ENCODE measurements at places on chromosomes 4 and X.

GRCh38 chrX:120244395-120244734, 6.2 kb upstream of the ZBTB33 start:
- DNase-seq: no peak

GRCh38 chr4:125368146-125368545, 53.4 kb downstream of the FAT4 start:
- DNase-seq: no peak

GRCh38 chr4:42464550-42465094, 67.3 kb downstream of the SHISA3 start:
- no peak for DNase-seq

DNA sequence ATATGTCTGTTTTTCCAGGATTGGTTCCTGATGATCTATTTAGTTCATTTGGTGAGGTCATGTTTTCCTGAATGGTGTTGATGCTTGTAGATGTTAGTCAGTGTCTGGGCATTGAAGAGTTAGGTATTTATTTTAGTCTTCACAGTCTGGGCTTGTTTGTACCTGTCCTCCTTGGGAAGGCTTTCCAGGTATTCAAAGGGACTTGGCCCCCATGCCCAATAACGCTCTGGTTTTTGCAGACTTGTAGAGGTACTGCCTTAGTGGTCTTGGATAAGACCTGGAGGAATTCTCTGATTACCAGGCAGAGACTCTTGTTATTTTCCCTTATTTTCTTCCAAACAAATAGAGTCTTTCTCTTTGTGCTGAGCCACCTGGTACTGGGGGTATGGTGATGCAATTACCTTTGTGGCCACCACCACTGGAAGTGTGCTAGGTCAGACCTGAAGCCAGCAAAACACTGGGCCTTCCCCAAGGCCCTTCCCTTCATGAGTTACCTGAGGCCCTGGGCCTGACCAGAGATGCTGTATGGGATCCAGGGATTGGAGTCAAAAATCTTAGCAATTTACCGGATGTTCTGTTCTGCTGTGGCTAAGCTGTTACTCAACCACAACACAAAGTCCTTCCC, 63.3 kb upstream of the RXFP1 start:
- DNase-seq: no peak

DNA sequence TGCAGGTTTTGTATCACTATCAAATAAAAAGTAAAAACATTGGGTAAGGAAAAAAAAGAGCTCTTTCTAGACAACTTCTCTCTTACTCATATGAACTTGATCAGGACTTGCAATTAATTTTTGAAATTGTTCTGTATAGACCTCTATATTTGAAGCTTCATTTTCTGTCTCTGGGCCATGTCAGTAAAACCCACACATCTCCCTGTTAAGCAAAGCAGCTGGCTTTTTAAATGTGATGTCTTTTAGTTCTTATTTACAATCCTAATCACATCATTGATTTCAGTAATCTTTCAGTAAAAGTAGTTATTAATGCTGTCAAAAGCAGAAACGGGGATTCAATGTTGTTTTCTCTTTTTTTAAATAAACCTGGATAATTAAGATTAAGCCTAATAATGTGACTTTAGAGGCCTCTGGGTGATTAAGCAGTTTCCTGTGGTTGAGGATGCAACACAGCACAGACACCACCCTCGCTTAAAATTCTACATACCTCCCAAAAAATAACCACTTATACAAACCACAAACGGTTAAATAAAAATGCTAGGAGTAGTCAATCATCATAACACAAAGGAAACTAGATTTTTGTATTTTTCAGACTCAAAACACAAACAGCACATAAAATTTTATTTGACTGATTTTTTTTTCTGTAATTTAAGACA, 5.2 kb upstream of the PCDH10 start:
- no peak for DNase-seq

GRCh38 chrX:118156254-118156952, 39.8 kb upstream of the KLHL13 start:
- no peak for DNase-seq

DNA sequence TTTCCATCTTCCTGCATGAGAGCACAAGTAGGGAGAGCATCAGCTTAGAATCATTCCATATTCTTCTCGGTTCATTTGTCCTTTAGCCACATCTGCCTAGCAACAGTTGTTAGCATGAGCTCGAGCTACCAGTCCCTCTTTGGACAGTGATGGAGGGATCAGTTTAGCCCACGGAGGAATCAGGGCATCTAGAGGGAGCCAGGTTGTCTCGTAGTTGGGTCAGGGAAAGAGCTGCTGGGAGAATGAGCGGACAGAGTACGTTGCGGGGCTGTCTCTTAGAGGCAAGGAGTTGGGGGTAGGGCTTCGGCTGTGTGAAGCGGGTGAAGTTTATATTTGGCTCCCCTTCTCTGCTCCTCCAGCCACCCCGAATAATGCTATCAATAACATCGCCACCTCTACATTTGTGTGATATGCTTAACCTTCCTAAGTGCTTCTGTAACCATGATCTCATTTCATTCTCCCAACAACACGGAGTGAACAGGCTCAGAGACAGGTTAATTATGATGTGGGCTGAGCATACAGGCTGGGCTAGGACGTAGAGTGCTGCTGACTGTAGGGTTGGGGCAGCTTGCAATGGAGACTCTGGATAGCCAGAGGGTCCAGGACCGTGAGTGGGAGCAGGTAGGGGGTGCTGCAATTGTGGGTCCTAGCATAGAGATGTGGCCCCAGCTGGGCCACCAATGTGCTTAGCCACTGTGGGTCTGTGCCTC, 72.6 kb downstream of the FRMPD3 start:
- no peak for DNase-seq

DNA sequence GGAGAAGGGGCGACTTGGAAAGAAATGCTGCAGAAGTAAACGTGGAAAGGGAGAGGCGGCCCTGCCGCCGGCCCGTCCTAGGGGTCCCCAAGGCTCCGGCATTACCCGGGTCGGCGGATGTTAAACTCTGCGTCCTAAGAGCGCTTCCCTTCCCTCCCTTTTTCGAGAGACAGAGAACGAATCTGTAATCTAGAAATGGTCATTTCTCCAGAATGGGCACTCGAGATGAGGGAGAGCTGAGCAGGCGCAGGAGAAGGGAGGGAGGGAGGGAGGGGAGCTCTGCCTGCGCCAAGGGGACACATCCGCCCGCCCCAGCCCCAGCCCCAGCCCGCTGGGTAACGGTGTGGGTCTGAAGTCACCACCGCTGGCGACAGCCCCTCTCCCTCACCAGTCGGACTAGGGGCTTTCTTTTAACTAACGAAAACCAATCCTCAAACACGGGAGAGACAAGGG, 1.7 kb downstream of the HCFC1 start:
- peak; percentile 16 for DNase-seq

DNA sequence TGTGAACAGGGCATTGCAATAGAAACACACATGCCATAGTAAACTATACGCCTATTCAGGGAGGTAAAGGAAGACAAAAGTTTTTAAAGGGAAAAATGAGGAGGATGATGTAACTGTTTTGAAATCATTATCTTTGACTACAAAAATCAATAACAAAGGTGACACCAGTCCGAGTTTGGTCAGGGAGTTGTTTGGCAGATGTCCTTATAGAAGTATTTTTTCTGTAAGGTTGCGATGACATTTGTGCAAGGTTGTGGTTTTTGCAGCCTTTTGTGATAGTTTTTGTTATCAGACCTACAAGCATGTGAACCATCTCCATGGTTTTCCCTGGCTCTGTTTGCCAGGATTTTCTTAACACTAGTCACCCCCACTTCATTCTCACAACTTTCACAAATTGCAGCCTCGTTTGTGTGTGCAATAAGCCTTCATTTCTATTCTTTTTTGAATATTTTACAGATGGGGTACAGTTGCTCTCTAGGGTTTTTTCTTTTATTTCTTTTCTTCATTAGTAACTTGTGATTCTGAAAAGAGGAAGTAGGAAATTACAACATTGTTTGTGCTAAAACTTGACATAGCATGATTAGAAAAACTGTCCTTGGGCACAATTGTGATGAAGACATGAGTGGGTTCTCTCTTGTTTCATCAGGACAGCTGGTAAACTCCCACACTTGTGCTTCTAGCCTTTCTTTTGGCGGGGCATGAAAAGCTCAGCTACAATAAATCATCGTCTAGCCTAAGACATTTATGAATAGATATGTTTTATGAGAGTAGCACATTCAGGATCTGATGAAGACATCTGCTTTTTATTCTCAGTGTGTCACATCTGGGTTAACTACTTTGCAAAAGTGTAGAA, 60.2 kb upstream of the PNPLA4 start:
- DNase-seq: no peak

DNA sequence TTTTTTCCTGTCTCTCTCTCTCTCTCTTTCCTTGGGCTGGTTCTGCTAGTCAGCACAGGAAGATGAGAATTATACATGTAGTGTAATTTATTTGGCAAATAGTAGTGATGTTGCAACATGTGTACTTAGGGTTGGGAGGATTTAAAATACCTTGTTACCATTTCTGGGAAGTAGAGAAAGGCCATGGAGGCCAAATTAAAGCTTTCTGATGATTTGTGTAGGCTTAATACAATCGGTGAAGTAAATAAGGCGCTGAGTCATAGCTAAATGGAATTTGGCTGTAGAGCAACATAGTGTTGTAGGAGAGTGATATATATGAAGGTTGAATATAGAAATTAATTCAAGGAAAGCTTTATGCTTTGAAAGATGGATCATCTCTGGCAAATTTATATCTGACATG, 295.3 kb downstream of the GRID2 start:
- DNase-seq: no peak

- peak; percentile 71 for DNase-seq
Observed at GRCh38 chr4:2907706-2908293, 55.4 kb downstream of the NOP14 start.

- no peak for DNase-seq
Observed at GRCh38 chr4:59920416-59920815, 1279.7 kb upstream of the ADGRL3 start.

GRCh38 chr4:75514949-75515612, 808 bp downstream of the THAP6 start:
- no peak for DNase-seq

- DNase-seq: no peak
Observed at GRCh38 chr4:25981749-25982148, 67.7 kb downstream of the SMIM20 start.

DNA sequence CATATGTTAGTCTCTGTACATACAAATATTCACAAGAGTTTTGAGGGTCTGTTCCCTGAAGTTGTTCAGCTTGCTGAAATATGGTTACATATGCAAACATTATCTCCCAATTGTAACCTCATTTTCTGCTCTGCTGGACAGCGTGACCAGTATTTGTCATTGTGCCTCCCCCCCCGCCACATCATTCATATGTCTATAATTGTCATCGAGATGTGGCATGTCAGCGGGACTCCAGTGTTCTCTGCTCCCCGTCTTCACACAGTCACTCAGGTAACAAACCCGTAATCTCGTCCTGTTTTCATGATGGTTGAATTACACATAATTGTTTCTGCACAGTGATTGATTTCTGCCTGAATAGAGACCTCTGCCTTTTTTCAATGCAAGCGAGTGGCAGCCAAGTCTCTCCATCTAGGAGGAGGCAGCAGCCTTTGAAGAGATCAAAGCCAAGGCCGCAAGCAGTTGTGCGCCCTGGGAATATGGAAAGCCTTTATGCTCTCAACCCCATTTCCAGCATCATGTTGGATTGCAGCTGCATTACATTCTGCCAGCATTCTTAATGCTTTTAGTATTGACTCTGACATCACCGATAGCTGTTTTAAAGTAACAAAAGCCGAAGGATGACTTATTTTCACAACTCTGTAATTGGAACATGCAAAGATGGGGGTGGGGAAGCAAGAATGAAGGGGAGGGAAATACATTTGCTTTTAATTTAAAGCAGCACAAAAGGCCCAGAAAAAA, 27.4 kb downstream of the LEF1 start:
- DNase-seq: no peak

- DNase-seq: no peak
Observed at GRCh38 chrX:54223581-54223980, 40.5 kb upstream of the FAM120C start.

- no peak for DNase-seq
Observed at GRCh38 chrX:2652106-2652505, 39.0 kb upstream of the CD99 start.

DNA sequence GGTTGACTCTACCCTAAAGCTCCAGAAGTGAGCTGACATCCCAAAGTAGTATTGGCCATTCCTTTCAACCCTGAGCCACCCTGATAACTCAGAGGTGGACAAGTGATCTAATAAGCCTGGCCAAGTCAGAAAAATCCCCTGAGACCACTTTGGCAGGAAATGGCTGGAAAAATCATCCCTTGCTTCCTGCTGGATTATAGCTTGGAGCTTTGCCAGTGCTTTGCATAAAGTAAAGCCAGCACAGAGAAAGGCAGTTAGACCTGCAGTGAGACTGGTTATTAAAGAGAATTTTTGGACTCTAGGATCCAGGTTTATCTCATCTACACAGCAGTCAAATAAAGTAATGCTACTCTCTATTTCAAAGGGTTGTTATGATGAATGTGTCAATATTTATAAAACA, 6.4 kb downstream of the CXCL3 start:
- peak; percentile 61 for DNase-seq

DNA sequence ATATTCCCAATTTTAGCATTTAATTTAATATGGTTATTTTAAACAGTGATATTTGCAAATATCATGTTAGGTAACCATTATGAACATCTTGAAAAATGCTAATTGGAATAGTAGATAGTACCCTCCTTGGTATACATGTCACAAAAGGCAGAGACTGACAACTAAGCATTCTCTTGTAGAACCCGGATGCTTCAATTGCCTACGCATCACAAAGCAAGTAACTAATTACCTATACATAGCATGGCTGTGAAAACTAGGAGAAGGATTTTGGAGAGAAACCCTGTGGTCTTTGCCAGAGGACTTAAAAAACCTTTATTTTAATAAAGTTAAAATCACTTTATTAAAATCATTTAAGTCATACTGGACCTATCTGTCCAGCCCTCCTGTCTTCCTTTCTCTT, 764.1 kb upstream of the TENM3 start:
- no peak for DNase-seq

- no peak for DNase-seq
Observed at GRCh38 chr4:1404573-1405253, 1.5 kb downstream of the NKX1-1 start.

DNA sequence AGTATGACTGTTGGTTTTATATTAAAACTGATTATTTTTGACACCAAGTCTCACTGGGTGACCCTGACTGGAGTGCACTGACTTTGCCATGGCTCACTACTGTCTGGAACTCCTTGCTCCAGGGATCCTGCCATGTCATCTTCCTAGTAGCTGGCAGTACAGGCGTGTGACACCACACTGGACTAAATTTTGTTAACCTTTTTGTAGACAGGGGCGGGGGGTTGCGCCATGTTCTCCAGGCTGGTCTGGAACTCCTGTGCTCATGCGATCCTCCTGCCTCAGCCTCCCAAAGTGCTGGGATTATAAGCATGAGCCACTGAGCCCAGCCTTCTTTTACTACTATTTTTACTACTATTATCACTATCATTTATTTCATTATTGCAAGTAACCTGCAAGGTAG, 8.9 kb downstream of the XAGE1A start:
- DNase-seq: no peak

Data from DMS153 (cell line).